ENCODE measurements at places on chromosomes 7 and 10.

DNA sequence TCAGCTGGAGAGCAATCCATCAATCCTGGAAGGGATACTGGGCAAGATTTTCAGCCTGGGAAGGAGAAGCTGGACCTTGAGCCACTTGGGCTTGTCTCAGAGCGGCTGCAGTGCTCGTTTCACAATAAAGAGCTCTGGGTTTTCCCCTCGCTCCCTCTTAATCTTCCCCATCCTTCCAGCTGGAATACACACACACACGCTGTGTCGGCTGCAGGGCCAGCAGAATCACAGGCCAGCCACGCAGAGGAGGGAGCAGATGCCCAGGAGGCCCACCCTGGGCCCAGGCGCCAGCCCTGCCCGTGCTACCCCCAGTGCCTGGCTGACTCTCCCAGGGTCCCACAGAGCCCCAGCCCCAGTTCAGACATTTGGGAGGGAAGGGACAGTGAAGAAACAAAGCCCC is 255.1 kb downstream of the TNS3 start:
- DNase-seq = no peak

- no peak for DNase-seq
Observed at GRCh38 chr7:3979611-3980299, 678.7 kb downstream of the SDK1 start.

DNA sequence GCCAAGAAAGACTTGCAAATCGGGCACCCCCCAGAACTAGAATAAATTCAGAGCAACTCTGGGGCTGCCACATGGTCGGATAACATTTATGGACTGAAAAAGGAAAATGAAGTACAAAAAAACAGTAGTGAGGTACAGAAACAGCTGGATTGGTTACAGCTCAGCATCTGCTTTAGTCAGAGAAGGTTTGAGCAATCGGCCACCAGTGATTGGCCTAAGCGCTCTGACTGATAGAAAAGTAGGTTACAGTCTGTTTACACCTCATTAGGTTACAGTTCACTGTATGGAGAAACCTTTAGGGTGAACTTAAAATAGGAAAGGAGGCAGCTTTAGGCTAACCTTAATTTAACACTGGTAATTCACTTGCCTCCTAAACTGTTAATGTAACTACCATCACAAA is 102.0 kb upstream of the DKK1 start:
- no peak for DNase-seq

DNA sequence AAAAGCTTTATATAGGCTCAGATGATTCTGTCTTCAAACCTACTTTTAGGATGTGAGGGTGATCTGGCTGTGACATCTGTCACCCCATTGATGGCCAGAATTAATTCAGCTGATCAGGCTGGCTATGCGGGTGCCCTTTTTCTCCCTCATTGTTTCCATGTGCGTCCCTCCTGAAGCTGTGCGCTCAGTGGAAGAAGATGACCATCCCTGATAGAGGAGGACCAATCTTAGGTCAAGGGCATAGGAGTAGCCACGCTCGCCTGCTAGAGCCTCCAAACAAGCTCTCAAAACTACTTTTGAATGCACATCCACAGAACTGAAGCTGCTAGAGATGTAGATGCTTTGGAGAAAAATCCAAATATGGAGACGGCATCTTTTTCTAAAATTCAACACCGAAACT is 48.7 kb downstream of the MYPN start:
- DNase-seq = no peak

DNA sequence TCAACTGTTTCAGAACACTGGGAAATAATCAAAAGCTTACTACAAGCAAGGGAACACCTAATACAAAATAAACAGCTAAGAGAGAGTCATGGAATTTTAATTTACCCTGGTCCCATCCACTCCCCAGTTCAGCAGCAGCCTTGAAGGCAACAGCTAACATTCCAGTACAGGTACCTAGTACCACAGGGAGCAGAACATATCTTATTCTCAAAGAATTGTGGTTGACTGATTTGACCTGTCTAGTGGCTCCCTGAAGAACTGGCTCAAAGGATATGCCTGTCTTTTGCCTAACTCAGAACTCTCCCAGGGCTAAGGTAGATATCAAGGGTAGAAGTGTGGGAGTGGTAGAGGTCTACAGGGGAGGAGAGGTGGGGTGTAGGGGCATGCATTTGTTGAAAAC is 32.3 kb downstream of the SMURF1 start:
- no peak for DNase-seq

- no peak for DNase-seq
Observed at GRCh38 chr7:74000489-74001149, 27.4 kb upstream of the ELN start.

DNA sequence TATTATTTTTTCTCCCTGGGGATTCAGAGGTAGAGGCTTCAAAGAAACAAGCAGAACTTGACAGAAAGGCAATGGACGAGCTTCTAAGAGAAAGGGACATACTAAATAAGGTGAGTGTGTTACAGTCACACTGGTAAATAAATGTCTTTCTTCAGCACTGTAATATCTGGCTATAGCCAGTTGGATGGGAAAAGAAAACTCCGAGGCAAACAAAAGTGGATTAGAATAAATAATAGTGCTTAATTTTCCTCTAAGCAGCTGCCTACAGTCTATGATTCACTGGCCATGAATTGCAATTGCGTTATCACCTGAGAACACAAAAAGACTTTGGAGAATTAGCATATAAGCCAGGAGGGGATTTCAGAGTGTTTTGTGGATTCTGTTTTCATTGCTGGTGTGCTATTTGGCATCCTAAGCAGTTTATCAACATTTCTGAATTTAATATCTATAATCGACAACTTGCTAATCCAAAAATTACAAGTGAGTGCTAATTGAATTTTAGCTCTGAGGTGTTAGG is 23.2 kb downstream of the CFAP58 start:
- DNase-seq = no peak

GRCh38 chr7:77415476-77415822 is 700 bp downstream of the GSAP start:
- peak; percentile 4 for DNase-seq

DNA sequence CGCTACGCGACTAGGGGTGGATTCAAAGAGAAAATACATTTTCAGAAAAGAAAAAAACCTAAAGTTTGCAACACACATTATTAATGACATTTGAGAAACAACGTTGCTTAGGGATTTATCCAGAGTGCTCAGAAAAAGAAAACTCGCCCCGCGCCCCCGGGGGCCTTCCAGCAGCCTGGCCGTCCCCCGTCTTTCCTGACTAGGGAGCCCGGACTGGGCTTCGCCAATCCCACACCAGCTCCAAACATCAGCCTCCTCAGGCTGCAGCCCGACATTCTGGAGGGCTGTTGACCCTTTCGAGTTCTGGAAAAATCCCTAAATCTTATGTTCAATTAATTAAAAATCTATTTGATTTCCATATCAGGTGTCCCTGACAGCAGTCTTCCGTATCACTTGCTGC is 48.6 kb downstream of the CLEC2L start:
- no peak for DNase-seq

DNA sequence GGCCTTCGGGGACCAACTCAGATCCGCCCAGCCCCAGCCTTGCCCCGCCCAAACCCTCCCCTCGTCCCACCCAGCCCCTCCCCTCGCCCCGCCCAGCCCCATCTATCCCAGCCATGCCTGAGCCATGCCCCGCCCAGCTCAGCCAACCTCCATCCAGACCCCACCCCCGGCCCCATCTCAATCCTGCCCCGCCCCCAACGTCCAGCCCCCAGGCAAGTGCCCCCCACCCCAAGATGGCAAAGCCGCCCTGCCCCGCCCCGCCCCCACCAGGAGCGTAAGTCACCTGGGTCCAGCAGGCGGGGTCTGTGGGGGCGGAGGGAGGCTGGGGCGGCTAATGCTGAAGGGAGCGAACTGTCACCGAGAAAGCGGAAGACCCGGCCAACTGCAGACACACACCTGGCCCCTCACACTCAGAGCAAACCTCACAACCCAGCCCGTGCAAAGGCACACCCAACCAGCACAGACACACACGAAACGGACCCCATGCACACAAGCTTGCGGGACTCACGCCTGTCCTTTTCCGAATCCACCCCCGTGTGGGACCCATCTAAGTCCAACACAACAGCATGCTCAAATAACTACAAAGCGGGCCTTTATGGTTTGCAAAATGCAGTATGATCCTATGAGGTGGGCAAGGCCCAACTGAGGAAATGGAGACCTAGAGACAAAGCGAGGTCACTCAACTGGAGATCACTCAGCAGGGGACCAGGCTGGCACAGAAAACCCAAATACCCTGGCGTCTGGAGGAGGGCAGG is 11.5 kb upstream of the OGA start:
- DNase-seq = no peak

- DNase-seq = no peak
Observed at GRCh38 chr10:119343011-119343601, 135.7 kb downstream of the GRK5 start.

- no peak for DNase-seq
Observed at GRCh38 chr10:28169525-28169924, 133.3 kb downstream of the MPP7 start.

GRCh38 chr7:88638583-88638982 is 120.9 kb upstream of the ZNF804B start:
- DNase-seq = no peak

GRCh38 chr7:125154930-125155329 is 225.3 kb upstream of the POT1 start:
- DNase-seq = no peak

DNA sequence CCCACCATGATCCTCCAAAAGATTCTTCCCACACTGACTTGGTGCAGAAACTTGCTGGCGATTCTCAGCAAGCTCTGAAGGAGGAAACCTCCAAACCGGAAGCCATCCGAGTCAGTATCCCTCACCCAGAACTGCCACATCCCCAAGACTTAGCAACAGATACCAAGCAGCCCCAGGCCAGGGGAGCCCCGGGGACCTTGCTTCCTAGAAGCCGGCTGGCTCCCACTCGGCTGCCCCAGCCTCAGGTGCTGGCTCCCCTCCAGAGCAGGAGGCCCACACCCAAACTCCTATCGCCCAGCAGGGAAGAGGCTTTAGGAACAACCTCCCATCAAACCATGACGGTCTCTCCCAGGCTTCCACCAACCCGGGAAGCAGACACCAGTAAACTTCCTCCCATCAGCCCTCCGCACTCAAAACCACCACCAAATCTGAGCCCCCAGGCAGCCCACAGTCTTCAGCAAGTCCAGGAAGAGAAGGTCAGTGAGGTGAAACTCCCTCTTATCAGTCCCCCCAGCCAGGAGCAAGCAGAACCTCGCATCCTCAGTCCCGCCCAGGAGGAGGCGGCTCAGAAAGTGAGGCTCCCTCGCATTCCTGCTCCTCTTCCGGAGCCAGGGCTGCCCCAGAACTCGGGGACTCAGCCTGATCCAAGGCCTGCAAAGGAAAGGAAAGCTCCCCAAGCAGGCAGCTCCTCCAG is 82.3 kb downstream of the LRGUK start:
- no peak for DNase-seq

- DNase-seq = no peak
Observed at GRCh38 chr10:84523526-84523925, 195.1 kb downstream of the CCSER2 start.

DNA sequence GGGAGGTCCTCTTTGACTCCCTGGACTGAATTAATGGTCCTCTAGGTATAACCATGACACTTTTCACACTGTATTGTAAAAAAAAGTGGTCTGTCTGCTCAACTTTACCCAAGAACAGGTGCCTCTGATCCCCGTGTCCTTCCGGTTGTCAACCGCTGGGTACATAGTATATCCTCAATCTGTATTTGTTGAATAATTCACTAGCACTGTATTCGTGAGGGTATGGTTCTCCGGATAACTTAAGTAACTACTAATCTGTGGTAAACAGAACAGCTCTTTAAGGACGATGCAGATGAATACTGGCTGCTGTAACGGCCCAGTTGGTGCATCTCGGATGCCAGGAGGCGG is 472 bp upstream of the ADAM22 start:
- DNase-seq = no peak

DNA sequence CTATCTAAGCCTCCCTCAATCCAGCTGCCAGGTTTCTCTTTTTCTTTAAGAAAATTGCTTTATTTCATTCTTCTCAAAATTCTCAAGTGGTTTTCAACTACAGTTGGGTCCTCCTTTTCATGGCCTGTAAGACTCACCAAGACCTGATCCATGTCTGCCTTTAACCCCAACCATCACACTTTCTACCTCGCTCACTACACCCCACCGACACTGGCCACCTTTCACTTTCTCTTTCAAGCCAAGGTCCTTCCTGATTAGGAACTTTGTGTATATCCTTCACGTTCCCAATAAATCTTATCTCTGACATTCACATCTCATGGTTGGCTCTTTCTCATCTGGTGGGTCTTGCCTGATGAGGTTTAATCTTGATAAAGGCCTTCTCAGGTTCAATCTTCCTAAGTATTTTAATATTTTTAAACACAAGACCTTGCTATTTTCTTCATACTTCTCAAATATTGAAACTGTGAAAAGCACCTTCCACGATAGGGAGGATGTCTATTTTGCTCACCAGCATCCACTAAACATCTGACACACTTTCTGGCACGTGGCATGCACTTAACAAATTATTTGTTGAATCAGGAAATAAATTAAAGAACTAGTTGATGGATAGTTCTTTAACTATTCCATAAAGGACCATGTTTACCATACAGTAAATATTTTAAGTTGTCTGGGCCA is 624.8 kb downstream of the GRID1 start:
- DNase-seq = no peak

DNA sequence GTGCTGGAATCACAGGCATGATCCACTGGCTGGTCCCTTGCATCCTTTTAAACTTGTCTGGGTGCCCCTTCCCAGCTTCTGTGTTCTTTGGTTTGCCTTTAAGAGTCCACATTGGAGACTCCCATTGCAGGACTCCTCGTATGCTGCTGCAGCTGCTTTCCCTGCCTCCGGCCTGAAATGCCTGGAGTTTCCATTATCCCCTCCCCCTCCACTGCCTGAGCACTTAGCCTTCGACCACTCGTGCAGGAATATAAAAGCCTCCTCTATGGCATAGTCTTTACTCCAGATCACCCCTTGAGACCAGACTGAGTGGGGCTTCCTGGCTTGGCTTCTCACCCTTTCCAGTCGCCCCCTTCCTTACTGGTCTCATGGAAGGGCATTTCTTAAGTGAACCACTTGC is 80.2 kb downstream of the RHOBTB1 start:
- no peak for DNase-seq

GRCh38 chr7:93194386-93194785 is 31.9 kb downstream of the HEPACAM2 start:
- no peak for DNase-seq

GRCh38 chr10:111130471-111130870 is 53.6 kb downstream of the ADRA2A start:
- DNase-seq = no peak

- DNase-seq = no peak
Observed at GRCh38 chr7:132112657-132113056, 463.6 kb downstream of the PLXNA4 start.

DNA sequence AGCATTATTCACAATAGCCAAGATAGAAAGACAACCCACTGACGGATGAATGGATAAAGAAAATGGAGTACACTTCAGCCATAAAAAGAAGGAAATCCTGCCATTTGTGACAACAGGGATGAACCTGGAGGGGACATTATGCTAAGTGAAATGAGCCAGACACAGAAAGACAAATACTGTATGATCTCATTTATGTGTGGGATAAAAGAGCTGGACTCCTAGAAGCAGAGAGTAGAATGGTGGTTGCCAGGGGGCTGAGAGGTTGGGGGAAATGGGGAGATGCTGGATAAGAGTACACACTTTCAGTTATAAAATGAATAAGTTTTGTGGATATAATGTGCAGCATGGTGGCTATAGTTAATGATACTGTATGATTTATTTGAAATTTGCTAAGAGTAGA is 124.4 kb downstream of the SEC23IP start:
- no peak for DNase-seq

Measured in stimulated activated CD8-positive, alpha-beta memory T cell treated with anti-CD3 and anti-CD28 coated beads, Interleukin-12 subunit alpha, Interleukin-12 subunit beta, amount 100 ng/mL, for 1 hour (primary cell).